ENCODE measurements at places on chromosomes 3 and 15.

DNA sequence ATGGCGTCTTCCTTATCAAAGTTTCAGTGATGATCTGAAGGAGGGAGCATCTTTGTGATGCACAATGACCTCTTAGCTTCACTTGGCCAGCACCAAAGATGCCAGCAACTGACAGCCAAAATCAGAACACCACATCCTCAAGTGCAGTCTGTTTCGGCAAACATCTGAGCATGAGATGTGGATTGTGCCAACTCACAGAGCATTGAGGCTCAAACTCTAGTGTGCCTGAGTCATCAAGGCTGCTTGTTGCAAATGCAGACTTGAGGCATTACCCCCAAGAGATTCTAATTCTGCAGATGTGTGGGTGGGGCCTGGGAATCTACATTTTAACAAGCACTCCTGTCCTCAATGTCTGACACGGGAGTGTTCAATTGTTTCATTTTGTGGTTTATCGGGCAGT, 35.8 kb downstream of the ABHD5 start:
- DNase-seq: no peak

DNA sequence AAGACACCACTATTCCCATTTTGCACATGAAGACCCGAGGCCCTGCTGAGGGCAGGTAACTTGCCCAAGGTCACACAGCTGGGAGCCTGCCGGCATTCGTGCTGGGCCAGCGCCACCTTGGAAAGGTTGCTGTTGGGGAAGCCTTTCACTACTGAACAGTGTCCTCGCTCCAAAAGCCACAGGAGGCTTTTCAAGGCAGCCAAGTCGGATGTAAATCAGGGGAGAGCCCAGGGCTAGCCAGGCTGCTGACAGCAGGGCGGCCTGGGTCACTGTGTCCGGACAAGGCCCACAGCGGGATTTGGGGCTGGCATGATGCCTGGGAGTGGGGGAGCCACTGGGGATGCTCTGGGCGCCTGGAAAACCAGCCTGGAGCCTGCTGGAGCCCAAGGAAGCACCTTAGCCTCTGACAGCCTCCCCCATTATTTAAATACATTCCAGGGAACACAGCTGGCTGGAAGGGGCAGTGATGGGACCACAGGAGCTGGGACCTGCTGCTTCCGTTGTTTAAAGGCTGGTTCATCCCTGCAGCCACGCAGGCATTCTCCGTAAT, 10.5 kb downstream of the SLC6A6 start:
- no peak for DNase-seq

- peak; percentile 37 for DNase-seq
Measured at GRCh38 chr15:82832601-82833361, 23.4 kb downstream of the WHAMM start.

DNA sequence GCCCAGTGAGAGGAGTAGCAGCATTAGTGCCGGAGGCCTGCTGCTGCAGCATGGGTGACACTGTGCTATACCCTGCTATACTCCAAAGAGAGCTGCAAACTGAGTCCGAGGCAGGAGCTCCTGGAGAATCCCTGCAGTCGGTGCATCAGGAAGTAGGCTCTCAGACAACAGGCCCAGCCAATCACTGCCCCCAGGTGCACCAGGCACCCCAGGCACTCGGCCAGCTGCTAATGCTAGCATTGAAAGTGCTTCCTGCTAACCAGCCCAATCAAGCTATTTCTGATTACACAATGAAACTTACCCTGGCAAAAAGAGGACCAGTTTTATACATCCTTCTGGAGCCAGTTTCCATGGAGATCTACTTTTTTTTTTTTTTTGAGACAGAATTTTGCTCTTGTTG, 45.6 kb upstream of the IREB2 start:
- DNase-seq: no peak

- no peak for DNase-seq
Measured at GRCh38 chr3:147341727-147342126, 64.6 kb downstream of the ZIC4 start.

- no peak for DNase-seq
Measured at GRCh38 chr15:88323468-88323867, 66.9 kb upstream of the NTRK3 start.

GRCh38 chr3:69948246-69948862, 51.2 kb upstream of the SAMMSON start:
- peak; percentile 25 for DNase-seq

GRCh38 chr15:26395624-26396023, 377.2 kb downstream of the GABRB3 start:
- DNase-seq: no peak

DNA sequence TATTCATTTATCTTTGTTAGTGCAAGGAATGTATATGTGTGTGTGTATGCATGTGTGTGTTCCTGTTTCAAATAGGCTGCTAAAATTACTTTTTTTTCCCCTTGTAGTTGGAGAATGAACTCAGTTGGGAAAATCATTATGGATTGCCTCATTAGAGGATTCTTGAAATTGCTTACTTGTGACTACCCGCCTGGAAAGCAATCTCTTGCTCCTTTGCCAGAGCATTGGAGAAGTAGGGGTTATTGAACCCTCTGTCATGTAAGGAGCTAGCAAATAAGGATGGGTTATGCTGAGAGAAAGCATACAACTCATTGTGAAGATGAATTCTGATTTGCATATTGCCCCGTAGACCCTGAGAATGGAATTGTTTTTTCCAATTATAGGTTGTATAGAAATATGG, 474.5 kb downstream of the CADM2 start:
- no peak for DNase-seq

DNA sequence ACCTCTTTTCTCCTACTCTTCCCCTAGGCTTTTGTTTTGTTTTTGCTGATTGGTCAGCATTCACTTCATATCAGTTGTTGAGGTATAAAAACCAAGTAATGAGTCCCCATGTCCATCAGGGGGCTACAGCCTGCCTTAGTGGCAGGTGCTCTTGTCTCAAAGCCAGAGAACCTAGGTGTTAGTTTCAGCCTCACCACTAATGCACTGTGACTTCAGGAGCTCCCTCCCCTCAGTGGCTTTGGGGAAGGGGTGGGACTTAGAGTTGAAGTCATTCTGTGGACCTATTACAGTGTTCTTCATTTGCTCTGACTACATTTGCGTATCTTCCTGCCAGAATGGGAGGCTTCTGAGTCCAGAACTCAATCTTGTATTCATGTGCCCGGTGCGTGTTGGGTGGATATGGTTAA, 41.6 kb downstream of the NR2C2 start:
- DNase-seq: no peak

GRCh38 chr15:83248151-83249029, 36.1 kb downstream of the BNC1 start:
- peak; percentile 42 for DNase-seq

DNA sequence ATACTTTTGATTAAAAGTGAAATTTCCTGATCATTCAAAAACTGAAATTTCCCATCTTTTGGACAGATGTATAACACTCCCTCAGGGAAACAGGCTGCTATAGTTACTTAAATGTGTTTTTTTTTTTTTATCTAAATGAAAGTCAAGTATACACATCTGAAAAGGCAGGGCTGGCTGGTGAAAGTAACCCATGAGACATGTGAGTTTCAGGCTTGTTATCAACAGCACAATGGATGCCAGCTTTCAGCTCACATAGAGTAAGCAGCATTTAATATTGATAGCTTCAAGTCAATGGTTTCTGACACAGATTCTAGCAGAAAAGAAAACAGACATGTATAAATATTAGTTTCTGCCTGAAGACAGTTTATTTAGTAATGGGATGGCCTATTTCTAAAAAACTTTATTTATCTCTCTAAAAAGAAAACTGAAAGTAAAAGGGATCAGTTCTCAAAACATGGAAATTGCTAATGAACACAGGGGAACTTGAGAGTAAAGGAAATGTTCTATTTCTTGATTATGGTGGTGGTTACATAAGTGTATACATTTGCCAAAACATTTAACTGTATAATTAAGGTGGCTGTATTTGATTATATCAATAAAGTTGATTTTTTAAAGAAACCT, 89.7 kb upstream of the CMC1 start:
- no peak for DNase-seq

DNA sequence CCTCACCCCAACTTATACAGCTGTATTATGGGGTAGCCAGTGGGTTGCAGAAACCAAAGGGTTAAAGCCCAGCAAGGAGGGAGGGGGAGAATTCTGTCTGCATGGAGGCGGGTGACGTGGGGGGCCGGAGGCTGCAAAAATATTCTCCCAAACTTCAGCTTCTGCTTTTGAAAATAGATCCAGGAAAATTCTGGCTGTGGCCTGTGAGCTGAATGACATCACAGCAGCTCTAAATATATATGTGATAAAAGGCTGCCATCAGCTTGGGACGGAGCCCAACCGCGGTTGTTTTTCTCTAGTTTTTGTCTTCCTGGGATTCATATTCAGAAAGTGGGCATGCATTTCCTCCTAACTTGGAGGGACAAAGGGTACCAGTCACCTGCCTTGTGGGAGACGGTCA, 27.6 kb downstream of the MAPKAPK3 start:
- DNase-seq: no peak

- DNase-seq: no peak
Measured at GRCh38 chr3:183581496-183582155, 26.1 kb upstream of the KLHL6 start.

DNA sequence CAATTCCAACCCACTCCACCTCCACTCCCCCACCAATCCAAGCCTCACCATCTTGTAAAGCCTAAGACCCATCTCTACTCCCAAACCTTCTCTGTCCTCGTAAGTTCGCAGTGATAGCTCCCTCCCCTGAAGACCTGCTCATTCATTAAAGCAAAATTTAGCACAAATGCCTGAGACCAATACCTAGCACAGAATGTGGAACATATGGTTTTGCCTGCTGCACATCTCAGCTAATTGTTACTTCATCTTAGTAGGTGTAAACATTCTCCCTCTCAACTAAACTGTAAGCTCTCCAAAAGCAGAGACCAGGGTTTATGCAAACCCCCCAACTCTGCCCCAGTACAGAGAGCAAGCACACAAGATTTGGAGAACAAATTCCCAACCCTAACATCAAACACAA, 20.5 kb downstream of the DCLK3 start:
- no peak for DNase-seq

DNA sequence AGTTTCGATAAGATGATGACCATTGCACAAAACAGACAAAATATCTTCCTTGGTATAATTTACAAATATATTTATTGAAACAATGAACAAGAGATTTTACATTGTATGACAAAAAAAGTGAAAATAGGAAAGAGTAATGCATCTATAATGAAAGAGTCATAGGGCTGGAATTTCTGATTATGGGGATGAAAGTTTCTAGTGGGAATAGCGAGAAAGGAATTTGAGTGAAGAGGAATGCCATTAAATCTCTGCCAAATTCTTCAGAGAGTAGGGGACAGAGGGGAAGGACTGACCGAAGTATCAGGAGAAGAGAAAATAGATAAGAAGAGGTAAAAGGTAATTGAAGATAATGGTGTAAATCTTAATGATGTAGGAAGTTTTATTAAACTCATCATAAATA, 125.4 kb downstream of the VGLL3 start:
- no peak for DNase-seq

GRCh38 chr3:138180375-138181029, 5.8 kb upstream of the DBR1 start:
- no peak for DNase-seq

DNA sequence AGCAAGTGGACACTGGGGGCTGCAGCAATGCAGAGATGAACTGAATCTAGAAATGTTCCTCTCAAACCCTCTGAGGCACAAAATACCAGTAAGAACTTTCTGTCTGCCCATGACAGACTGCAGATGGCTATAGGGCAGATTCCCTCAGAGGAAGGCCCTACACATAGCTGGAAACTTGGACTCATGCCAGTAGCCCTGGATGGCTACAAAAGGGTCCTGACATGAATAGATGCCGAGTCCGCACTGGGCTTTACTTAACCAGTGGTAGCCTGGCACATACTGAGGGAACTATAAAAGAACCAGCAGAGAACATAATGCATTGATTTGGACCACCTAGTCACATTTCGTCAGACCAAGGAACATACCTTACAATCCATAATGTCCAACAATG, 66.7 kb downstream of the C3orf80 start:
- no peak for DNase-seq

- DNase-seq: no peak
Measured at GRCh38 chr3:37661615-37662306, 199.9 kb upstream of the CTDSPL start.

GRCh38 chr3:47762233-47762632, 19.5 kb downstream of the SMARCC1 start:
- DNase-seq: no peak

DNA sequence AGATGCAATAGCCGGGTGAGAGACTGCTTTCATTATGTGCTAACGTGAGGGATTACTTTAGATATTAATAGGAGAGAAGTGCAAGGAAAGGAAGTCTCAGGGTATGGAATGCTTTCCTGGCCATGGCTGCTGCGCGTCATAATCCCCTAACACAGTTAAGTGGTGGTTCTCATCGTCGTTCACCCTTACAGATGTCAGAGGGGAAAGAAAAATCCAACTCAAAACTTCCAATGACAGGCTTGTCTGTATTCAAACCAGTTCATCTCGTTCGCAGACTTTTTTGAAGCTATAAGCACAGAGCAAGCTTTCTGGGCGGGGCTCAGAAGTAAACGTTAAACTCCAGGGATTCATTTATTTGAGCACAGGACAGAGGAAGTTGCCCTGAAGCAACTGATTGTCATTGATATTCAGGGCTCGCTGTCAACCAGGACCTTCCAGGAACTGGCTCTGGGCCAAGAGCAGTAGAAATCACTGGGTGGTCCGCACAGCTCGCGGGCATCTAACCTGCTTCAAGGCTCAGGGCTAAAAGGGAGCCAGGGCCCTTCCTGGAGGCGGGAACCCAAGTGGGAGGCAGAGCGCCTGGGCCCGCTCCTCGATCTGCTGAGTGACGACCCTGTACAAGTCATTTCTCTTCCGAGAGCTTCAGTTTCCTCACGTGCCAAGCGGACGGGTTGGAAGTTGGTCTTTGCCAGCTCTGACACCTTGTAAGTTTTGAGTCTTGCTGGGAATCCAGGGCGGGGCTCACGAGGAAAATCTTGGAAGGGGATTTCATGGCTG, 1.1 kb upstream of the LPP start:
- peak; percentile 45 for DNase-seq

- DNase-seq: peak; percentile 25
Measured at GRCh38 chr3:82133070-82133606, 371.7 kb upstream of the GBE1 start.

GRCh38 chr3:115423170-115423569, 200.1 kb upstream of the GAP43 start:
- no peak for DNase-seq

DNA sequence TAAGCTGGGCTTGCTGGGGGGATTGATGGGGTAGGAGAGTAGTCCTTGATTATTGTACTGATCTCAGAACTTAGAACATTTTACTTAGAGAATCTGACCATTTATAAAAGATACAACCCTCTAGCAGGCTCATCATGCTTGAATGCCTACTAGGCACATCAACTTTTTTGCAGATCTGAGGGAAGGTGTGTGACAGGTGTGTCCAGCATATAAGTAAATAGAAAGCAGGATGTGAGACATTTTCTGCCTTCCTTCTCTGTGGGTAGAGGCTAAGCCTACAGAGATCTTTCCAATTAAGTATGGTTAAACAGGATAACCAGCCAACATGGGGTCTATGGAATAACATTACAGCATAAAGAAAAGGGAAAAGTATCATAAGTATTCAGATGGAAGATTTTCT, 159.1 kb downstream of the AKAP13 start:
- no peak for DNase-seq

DNA sequence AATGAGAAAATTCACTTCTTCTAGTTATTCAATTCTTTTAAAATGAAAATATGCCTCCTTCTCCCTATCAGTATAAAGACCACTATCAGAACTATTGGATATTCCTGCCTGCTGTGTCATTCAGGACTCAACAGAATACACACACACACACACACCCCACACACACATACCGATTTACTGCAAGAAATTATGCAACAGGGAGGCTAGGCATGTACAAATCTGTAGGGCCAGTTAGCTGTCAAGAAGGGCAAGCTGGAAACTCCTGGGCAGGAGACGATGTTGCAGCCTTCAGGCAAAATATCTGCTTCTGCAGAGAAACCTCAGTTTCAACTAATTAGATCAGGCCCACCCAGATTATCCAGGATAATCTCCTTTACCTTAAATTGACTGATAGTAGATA, 13.9 kb upstream of the RYR3 start:
- DNase-seq: no peak
